Myocyte (in vitro differentiated cells): ENCODE measurements at places on chromosomes 4 and X. TPM values are rescaled to one million over a fixed set of nuclear protein-coding genes. Genes with fewer than 3 reads are reported as not detected.

DNA sequence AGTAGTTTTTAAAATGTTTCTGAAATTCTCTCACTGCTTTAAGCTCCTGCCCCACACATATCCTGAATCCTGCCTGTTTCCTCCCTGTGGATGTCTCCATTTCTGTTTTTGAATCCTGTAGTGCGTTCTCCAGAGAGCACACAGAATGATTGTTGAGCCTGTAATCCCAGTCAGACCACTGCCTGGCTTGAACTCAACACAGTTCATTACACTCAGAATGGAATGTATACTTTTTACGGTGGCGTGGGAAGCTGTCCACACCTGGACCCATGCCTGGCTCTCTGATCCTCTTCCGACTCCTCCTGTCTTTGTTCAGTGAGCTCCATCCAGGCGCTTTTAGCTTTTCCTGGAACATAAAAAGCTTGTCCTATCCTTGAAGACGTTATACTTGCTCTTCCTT lies 1217.0 kb upstream of the PRKX start:
- no peak for DNase-seq

DNA sequence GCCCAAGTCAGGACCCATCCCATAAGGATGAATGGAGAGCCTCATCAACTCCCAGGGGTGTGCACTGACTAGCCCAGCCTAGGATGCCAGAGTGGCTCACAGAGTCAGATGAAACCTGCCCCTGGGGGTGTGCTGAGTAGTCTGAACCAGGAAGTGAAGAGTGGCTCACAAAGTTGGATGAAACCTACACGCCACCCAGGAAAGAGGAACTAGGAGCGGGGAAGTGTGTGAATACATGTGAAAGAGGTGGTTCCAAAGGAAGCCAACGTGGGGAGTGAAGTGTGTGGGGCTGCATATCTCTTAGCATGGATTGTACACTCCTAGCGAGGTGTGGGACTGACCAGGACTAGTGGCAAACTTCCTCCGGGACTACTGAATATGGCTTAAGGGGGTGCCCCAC lies 902.1 kb upstream of the NDST4 start:
- DNase-seq, result no peak

RBMXL3 gene
- not detected in 2 replicates for total RNA-seq

DNA sequence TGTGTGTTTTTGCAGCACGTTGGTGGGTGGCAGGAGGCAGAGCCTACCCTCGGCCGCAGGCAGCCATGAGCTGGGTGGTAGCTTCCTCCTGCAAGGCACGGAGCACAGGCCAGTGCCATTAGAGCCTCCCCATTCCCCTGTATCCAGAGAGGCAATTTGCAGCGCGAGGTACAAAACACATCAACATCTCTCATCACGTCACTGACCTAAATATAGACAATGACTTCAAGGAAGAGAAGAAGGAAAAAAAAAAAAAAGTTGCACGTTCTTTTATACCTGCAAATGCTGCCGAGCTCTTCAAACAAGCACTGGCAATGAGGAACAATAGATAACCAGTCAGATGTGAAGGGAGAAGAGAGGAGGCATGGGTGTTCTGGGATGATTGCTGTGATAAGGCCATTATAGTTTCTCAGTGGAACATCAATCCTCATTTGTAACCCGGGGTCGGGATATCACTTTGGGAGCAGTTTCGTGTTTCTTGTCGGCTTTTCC lies 159.9 kb downstream of the MGST2 start:
- no peak for DNase-seq

GRCh38 chr4:186272699-186273391 lies 6.9 kb downstream of the F11 start:
- DNase-seq, result no peak

DNA sequence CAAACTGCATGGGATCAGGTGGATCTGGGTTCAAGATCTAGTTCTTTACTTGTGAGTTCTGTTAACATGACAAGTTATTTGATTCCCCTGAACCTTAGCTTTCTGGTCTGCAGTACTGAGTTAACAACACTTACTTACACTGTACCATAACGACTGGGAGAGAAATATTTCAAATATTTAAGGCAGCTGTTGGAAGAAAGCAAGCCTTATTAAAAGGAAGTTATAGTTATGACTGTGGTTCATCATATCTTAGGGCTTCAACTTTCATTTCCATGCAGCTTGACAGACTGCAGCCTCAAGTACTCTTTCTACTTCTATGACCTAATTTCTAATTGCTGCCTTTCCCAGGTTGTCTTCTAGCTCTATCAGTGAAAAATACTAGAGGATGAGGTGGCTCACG lies 40.0 kb upstream of the PDGFRA start:
- peak; percentile 53 for DNase-seq

HTN1 gene
- total RNA-seq, result not detected in 2 replicates

FRG2 gene
- not detected in 2 replicates for total RNA-seq

DNA sequence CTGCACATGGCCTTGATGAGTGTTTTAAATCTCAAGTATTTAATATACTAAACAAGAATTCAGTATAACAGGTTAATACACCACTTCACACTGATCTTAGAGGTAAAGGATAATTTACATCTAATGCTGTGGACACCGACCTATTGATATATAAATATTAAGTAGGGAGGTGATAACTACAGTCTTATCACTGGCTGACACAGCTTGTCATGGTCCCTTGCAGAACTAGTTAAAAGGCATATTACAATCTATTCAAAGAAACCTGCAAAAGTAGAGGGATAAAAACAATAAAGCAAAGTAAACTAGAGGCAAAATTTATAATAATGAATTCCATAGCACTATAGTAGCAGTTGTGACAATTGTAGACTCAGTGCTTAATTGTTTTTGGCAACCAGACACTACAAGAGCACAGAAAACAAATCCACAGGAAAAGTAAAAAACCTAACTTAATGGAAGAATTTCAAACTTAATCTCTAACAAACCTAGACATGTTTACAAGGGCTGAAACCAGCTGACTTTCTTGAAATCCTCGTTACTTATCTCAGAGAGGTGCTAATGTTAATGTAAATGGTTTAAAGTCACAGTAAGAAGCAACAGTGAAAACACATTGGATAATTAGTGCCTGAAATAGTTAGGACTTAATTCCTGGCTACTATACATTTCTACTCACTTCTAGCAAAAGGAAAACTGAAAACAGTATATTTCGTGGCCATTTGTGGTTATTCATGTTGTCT lies 25.0 kb downstream of the MFAP3L start:
- no peak for DNase-seq

GRCh38 chrX:97682991-97683840 lies 799.5 kb downstream of the RPA4 start:
- no peak for DNase-seq

GRCh38 chr4:122636697-122637096 lies 15.8 kb upstream of the IL21 start:
- DNase-seq, result no peak

GRCh38 chr4:167787231-167787630 lies 305.1 kb upstream of the ANXA10 start:
- no peak for DNase-seq

VAMP7 gene
- total RNA-seq, result 38.4 and 40.7 TPM in 2 replicates

DNA sequence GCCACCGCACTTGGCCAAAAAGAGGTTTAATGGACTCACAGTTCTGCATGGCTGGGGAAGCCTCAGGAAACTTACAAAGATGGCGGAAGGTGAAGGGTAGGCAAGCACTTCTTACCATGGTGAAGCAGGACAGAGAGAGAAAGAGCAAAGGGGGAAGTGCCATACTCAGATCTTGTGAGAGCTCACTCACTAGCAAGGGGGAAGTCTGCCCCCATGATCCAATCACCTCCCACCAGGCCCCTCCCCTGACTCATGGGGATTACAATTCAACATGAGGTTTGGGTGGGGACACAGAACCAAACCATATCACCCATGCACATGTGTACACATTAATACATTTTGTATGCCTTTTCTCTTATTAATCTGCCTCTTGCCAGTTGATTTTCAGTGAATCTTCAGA lies 77.2 kb upstream of the HSD17B10 start:
- DNase-seq, result no peak

NOX1 gene
- total RNA-seq, result 0.10 and 0.11 TPM in 2 replicates

DNA sequence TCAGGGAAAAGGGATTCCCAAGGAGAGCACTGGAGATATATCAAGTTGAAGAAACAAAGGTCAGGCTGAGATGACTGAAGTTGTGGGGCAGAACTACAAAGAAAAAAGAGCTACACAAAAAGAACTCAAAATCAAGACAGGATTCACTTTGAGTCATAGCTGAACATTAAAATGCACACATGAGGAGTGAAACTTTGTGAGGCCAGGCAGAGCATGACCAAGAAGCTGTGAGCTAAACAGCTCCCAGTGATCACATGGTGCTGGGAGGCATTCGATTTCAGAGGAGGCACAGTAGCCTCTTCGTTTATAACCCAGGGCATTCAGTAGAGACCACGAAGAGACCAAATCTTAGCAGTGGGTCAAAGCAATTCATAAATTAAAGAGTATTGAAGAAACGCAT lies 145.3 kb downstream of the ATRX start:
- no peak for DNase-seq

DYNLT3 gene
- 57.0 and 61.2 TPM in 2 replicates for total RNA-seq

- no peak for DNase-seq
Measured at GRCh38 chrX:110050901-110051300, 48.0 kb downstream of the TMEM164 start.
